Tibial artery (tissue), 4 donors: ENCODE measurements at places on chromosomes 7 and 10.

DNA sequence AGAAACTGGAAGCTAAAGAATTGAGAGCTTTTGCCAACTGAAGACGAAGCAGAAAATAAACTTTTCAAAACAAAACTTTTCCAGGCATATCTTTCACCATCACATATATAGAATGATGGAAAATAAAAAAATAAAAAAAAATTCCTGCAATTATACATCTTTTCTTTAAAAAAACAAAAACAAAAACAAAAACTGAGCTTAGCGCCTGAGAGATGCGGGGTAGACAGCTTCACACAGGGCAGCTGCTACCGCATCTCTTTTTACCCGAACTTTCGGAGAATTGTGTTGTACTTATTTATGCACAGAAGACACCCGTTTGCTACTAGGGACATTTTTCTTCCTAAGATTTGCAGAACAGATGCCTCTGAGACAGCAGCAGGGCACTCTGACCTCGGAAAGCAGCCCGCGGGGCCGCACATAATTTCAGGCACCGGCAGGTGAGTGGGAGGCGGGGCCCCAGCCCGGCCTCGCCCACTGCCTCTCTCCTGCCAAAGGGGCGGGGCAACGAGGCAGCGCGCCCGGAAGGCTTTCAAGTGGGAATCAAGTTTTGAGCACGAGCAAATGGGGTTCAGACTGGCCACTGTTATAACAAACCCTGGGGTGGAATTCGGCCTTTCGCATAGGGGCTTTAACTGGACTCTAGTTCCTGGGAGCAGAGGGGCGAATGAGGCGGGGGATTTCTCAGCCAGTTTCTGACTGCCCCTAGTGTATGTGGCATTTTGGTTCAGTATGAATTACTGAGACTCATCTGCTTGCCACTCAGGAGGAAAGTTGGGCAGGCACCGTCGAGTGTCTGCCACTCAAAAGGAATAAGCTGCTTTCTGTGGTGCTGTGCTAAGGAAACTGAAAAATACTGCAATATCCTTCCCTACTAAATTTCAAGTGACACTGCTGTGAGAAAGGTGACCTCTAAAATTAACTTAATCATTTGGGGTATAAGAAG is 18.5 kb upstream of the FAM133B start:
- DNase-seq: no peak

DNA sequence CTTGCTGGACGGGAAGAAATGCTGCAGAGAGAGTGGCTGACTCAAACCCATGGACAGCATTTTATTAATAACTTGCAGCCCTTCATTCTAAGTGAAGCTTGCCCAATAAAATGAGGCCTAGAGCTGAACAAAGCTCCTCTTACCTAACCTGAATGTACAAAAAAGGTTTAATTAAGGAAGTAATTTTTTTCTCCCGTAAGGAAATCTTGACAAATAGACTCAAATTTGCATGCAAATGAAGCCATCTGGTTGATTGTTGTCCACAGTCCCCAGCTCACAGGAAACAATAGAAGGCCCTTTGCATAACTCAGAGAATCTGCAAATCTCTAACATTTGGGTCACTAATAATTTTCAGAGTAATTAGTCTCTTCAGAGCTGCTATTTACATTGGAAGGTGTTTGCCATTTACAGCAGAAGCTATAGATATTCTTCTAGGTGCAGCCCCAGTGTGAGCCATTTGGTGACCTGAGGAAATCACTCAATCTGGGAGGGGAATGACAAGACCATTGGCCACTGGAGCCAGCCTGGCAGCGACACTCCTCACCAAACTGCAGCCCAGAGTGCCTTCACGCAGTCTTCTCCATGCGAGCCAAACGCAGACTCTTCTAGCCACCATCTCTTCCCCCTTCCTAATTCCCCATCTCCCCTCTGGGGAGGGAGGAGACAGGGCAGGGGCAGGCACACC is 483.0 kb upstream of the C7orf33 start:
- no peak for DNase-seq

DNA sequence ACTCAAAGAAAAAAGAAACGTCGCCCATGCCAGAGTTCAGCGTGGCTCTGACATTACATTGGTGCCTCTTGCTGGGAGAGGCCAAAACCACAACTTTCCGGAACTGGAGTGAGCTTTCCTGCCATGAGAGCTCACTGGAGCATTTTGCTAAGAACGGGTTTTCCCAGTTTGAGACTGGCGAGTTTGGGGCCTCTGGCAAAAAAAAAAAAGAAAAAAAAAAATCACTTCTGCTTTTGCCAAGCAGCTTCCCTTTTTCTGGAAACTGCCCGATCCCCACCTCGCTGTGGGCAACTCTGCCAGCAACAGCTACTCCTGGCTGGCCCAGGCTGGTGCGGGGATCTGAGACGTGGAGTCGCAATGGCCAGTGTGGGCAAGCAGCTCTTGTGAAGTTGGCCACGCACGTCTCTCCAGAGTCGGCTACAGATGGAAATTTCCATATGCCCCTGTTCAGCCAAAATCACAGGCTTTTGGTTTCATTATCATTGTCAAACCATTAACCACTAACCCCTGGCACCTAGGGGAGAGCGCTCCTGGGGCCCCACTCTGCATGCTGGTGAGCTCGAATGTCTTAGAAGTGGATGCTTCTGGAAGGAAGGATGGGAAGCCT is 25.7 kb downstream of the PRKAG2 start:
- no peak for DNase-seq

GRCh38 chr10:69810097-69810496 is 8.4 kb downstream of the COL13A1 start:
- DNase-seq: no peak

DNA sequence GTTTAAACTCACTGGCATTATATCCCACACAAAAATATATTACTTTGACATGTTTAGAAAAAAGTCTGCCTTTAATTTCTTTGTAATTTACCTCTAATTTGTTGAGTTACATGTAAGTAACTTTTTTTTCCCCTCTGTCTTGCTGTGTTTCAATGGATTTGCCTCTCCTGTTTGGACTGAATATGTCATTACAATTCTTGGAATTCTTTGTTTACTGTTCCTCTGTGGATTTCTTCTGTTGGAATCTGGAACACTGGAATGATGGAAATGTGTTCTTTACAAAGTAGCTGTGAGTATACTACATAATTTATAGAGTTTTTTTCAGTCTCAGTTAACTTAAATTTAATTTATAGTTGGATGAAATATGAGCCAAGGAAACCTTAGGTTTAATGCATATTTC is 30.4 kb downstream of the SEPTIN7 start:
- DNase-seq: no peak

DNA sequence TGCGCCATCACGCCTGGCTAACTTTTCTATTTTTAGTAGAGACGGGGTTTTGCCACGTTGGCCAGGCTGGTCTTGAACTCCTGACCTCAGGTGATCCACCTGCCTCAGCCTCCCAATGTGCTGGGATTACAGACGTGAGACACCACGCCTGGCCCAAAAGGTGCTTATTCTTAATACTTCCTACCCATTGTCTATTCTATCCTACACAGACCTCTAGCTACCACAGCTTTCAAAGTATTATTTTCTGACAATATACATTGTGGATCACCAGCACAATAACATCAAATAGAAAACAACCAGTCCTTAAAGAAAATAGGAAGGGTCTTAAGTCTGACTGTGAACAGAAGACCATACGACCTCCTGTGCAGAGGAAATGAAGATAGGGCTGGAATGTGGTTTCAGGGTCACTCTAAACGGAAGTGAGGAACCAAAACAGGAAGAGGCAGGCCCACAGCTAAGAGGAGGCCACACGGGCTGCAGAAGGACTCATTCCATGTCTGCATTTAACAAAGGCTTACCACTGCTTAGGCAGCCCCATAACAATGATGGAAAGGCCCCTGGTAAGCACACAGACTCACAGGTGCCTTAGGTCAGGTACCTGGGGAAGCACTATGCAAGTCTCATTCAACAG is 115.2 kb downstream of the ZFAND4 start:
- no peak for DNase-seq

DNA sequence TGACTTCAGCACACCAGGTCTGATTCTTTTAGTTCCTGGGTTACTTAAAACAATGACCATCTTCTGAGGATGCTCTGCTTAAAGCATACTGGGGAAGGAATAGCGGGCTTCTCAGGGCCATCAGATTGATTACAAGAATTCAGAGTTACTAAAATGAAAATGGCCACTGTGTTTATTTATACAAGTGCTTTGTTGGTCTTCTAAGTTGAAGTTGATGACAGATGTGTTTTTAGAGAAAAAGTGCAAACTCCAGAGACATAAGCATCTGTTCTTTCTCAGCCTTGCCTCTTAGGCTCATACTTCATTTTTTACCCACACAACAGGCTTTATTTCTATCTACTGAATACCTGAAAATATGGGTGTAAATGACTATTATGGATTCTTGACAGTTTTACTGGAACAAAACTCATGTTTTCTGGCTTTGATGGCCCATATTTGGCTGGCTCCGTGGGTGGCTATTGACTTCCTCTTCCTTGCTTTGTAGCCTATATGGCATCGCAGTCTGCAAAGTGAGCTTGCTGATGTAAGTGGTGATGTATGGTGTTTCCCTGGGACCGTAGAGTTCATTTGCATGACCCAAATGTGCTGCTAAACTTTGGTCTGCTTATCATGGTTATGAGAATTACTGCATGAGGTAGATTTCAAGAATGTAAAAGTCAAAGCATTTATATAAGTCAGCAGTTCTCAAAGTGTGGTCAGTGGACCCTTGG is 121.3 kb downstream of the BMPER start:
- no peak for DNase-seq

DNA sequence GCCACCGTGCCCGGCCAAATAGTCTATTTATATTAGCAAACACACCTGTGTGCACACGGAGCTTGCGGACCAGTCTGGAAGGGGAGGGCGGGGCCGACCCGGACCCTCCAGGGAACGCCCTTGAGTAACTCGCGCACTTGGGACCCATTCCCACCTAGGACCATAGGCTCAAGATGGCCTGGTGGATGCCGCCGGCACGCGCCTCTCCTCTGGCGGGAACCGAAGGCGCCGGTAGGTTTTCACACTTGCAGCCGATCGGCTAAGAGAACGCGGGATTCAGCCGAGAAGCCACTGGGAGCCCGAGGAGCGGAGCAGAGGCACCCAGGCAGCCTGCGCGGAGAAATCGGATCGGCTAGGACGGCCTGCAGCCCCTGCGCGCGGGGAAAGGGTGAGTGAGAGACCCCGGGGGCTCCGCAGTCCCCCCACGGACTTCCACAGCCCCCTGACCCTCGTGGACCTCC is 18.9 kb downstream of the IFT22 start:
- no peak for DNase-seq

GRCh38 chr10:102135956-102136526 is 3.2 kb downstream of the PPRC1 start:
- DNase-seq: no peak

- DNase-seq: no peak
Observed at GRCh38 chr7:112855227-112855626, 65.0 kb upstream of the TMEM168 start.

- DNase-seq: no peak
Observed at GRCh38 chr10:44398747-44399658, 14.1 kb upstream of the CXCL12 start.

DNA sequence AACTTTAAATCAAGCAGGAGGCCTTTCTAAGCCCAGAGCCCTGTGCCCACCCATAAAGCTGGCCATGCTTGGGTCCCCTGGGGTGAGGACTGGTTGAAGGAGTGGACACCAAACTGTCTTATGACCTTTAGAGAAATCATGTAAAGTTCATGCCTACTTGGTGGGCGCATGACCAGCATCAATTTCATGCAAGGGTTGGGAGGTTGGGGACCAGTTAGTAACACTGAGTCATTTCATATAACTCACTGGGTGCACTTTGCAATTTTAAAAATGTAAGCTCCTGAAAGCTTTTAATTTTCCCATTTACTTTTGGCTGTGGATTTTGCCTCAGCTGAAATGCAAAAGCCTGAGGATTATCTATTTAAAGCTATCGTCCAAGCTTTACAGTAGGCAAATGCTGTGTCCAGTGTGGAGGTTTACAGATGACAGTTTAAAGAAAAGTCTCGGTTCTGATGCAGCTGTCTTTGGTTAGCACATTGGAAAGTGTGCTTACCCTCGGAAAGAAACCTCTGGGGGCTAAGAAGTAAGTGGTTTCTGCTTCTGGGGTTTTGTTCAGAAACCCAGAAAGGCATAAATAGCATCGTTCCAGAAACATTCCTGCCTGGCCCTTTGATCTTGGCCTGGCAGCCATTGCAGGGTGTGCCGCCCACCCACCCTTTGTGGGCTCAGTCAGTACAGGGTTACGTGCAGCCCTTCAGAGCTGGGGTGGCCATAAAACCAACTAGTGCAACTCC is 48.8 kb upstream of the CHST15 start:
- no peak for DNase-seq

GRCh38 chr10:103080891-103081581 is 112.0 kb downstream of the NT5C2 start:
- DNase-seq: no peak

DNA sequence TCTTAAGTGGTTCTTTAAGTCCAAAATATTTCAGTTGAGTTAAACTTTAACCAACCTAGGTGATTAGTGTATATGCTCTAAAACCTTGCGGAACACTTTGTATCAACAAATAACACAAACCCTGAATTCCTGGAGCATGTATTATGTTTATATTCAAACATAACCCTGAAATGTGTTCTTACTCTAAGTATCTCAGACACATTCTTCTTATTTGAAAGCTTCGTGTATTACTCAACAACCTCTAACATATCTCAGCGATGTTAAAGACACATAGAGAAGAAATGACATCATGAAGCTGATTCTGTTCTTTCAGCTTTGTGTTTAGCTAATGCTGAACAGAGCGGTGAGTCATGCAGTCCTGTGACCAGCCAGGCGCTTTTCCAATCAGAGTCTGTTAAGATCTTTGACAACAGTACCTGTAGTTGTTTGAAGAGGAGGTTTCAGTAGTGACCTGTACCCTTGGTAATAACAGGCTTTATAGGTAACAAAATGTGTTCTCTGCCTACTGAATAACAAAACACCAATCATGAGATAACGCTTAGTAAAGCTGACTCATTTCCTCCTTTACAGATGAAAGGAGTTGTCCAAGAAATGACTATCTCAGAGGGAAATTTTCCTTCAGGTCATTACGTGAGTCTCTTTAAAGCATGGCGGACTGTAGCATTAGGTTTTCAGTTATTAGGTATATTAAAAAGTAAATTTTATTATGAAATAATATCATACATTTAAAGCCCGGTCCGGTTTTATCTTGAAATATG is 67.3 kb upstream of the KLF6 start:
- peak; percentile 90 for DNase-seq

DNA sequence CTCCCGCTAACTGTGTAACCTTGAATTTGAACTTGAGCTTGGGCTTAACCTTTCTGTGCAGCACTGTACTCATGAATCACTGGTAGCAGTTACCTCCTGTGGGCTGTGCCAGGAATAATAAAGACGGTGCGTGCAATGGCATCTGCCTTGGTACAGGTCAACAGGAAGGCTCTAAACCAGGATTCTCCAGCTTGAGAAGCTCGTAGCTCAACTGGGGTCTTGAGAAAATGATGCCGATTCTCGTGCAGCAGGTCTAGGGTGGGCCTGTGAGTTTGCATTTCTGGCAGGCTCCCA is 112.5 kb upstream of the ANLN start:
- no peak for DNase-seq

GRCh38 chr10:15457382-15457781 is 86.3 kb upstream of the FAM171A1 start:
- DNase-seq: no peak

- DNase-seq: no peak
Observed at GRCh38 chr10:89032141-89032891, 41.7 kb downstream of the FAS start.

GRCh38 chr10:45376371-45376801 is 2.4 kb downstream of the ALOX5 start:
- no peak for DNase-seq

GRCh38 chr10:91357497-91357896 is 52.6 kb upstream of the HECTD2 start:
- no peak for DNase-seq
